ENCODE measurements at places on chromosomes 5 and 9.

GRCh38 chr9:90307167-90307833 is 335.3 kb downstream of the DIRAS2 start:
- DNase-seq, result peak; percentile 53
- H3K27ac ChIP-seq, result peak overlapping the region; percentile 86
- H3K27me3 ChIP-seq, result no peaks in the 10 kb centered on the region
- H3K4me3 ChIP-seq, result peak overlapping the region; percentile 37
- peaks cover 33% of the 10 kb centered on the region for H3K4me1 ChIP-seq

DNA sequence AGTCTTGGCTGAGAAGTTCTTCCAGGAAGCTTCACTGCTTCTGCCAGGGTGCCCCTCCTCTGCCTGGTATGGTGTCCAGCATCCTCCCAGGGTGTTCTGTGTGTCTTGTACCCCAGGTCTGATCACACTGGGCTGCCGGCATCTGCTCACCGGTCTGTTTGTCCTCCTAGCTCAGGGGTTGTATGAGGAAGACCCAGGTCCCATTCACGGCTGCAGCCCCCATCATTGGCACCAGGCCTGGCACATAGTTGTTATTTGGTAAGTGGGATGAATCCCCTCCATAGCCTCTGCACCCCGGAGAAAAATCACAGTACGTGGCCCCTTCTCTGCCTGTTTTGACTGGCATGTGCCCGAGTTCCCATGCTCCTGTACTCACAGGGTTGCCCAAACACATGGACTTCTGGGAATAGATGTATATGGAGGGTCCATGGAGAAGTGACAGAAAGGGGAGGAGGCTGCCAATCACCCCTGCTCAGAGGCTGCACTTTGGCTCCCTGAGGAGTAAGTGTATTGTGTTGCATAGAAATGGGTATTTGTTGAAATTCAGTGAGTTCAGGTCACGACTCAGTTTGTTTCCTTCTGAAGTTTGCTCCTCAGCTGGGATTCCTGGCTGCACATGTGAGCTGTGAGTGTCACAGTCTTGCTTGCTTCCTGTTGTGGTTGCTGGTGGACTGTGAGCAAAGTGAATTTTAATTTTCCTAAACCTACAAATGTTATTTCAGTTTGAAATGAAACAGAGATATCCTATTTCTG is 96.2 kb downstream of the HSPA4 start:
- peaks cover 3% of the 10 kb centered on the region for H3K4me1 ChIP-seq
- H3K4me3 ChIP-seq, result no peak overlapping the region
- no peaks in the 10 kb centered on the region for H3K36me3 ChIP-seq
- peaks cover 5% of the 10 kb centered on the region for H3K27me3 ChIP-seq
- no peak for DNase-seq
- no peak overlapping the region for H3K27ac ChIP-seq

GRCh38 chr5:83924171-83924570 is 203.5 kb upstream of the HAPLN1 start:
- peaks cover 22% of the 10 kb centered on the region for H3K4me1 ChIP-seq
- no peak overlapping the region for H3K27ac ChIP-seq
- no peak for DNase-seq
- H3K36me3 ChIP-seq, result no peaks in the 10 kb centered on the region
- no peak overlapping the region for H3K4me3 ChIP-seq

DNA sequence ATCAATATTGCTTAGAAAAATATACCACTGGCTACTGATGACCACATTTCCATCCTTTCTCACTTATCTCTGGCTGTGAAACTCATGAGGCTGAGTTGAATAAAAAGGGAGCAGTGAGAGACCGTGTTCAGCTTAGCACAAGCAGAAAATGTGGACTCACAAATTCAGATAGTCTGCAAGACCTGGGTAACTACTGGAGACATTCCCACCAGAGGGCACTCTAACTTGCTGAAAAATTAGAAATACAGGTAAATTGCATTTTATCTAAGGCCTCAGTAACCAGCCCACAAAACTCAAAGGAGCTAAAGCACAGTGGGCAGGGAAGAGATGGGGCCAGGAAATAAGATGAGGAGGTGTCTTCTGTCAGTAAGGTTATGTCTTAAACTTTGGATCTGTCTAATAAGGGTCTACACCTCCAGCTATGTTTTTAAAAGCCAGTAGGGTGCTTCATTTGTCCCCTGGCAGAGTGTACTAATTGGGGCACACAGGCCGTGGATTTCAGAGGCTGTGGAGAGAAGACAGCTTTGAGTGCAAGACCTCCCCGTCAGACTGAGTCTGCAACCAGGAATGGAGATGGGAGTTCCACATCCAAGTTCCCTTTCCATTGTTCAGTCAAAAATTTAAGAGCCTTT is 8.7 kb upstream of the NDUFB6 start:
- H3K4me3 ChIP-seq, result no peak overlapping the region
- H3K36me3 ChIP-seq, result no peaks in the 10 kb centered on the region
- no peak overlapping the region for H3K27ac ChIP-seq
- H3K27me3 ChIP-seq, result peaks cover 44% of the 10 kb centered on the region
- DNase-seq, result no peak
- peaks cover 5% of the 10 kb centered on the region for H3K4me1 ChIP-seq

GRCh38 chr9:117125531-117125930 is 289.3 kb downstream of the ASTN2 start:
- no peaks in the 10 kb centered on the region for H3K36me3 ChIP-seq
- no peaks in the 10 kb centered on the region for H3K4me1 ChIP-seq
- H3K27me3 ChIP-seq, result no peaks in the 10 kb centered on the region
- no peak overlapping the region for H3K4me3 ChIP-seq

GRCh38 chr5:175748650-175749049 is 90.8 kb downstream of the HRH2 start:
- H3K27me3 ChIP-seq, result peaks cover 56% of the 10 kb centered on the region
- no peaks in the 10 kb centered on the region for H3K36me3 ChIP-seq
- peaks cover 3% of the 10 kb centered on the region for H3K4me1 ChIP-seq
- H3K4me3 ChIP-seq, result no peak overlapping the region

GRCh38 chr5:15819617-15820016 is 319.6 kb downstream of the FBXL7 start:
- no peak overlapping the region for H3K27ac ChIP-seq
- no peak overlapping the region for H3K4me3 ChIP-seq
- H3K36me3 ChIP-seq, result peaks cover 10% of the 10 kb centered on the region
- H3K27me3 ChIP-seq, result no peaks in the 10 kb centered on the region

- no peak overlapping the region for H3K4me3 ChIP-seq
- H3K27me3 ChIP-seq, result peaks cover 1% of the 10 kb centered on the region
- no peak overlapping the region for H3K27ac ChIP-seq
Measured at GRCh38 chr9:26813247-26813646, 79.4 kb downstream of the CAAP1 start.

- DNase-seq, result no peak
- peaks cover 29% of the 10 kb centered on the region for H3K4me1 ChIP-seq
- H3K4me3 ChIP-seq, result no peak overlapping the region
- H3K36me3 ChIP-seq, result no peaks in the 10 kb centered on the region
- H3K27me3 ChIP-seq, result no peaks in the 10 kb centered on the region
Measured at GRCh38 chr5:151611127-151611775, 20.1 kb upstream of the FAT2 start.

GRCh38 chr9:77000330-77000729 is 19.1 kb upstream of the FOXB2 start:
- no peak for DNase-seq
- H3K4me3 ChIP-seq, result no peak overlapping the region
- H3K27ac ChIP-seq, result no peak overlapping the region
- H3K4me1 ChIP-seq, result no peaks in the 10 kb centered on the region
- peaks cover 35% of the 10 kb centered on the region for H3K27me3 ChIP-seq

- no peaks in the 10 kb centered on the region for H3K4me1 ChIP-seq
- peaks cover 15% of the 10 kb centered on the region for H3K27me3 ChIP-seq
- H3K27ac ChIP-seq, result no peak overlapping the region
- no peaks in the 10 kb centered on the region for H3K36me3 ChIP-seq
Measured at GRCh38 chr9:130972957-130973685, 34.1 kb upstream of the FIBCD1 start.

- no peak overlapping the region for H3K27ac ChIP-seq
- no peaks in the 10 kb centered on the region for H3K27me3 ChIP-seq
- H3K4me3 ChIP-seq, result no peak overlapping the region
Measured at GRCh38 chr5:138985683-138986082, 110.5 kb upstream of the LRRTM2 start.

DNA sequence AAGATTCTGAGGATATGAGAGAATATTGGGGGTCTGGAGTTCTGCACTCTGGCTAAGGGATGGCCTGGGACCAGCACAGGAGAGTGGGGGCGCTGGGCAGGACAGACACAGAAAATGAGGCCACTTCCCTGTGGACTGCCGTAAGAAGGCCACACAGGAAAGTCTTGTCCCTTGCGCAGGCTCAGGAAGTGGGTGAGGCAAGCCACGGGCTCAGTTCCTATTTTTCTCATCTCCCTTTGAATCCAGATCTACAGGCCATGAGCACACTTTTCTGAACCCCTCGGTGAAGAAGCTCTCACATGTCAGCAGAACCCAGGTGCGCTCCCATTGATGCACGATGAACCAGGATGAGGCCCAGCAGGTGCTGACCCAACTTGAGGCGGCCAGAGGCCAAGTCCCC is 207.4 kb downstream of the AGTPBP1 start:
- no peak overlapping the region for H3K27ac ChIP-seq
- DNase-seq, result no peak
- H3K27me3 ChIP-seq, result no peaks in the 10 kb centered on the region
- no peaks in the 10 kb centered on the region for H3K36me3 ChIP-seq
- H3K4me1 ChIP-seq, result peaks cover 8% of the 10 kb centered on the region

DNA sequence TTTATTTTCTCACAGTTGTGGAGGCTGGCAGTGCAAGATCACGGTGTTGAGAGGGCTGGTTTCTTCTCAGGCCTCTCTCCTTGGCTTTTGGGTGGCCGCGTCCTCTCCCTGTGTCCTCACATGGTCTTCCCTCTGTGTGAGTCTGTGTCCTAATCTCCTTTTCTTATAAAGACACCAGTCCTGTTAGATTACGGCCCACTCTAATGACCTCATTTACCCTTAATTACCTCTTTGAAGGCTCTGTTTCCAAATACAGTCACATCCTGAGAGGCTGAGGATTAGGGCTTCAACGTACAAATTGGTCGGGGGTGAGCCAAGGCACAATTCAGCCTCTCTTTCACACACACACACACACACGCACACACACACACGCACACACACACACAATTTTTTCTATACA is 73.0 kb downstream of the UGCG start:
- H3K36me3 ChIP-seq, result no peaks in the 10 kb centered on the region
- H3K27me3 ChIP-seq, result no peaks in the 10 kb centered on the region
- DNase-seq, result no peak
- peaks cover 8% of the 10 kb centered on the region for H3K4me1 ChIP-seq
- H3K4me3 ChIP-seq, result no peak overlapping the region

- no peak overlapping the region for H3K4me3 ChIP-seq
- no peak for DNase-seq
- no peaks in the 10 kb centered on the region for H3K27me3 ChIP-seq
- H3K4me1 ChIP-seq, result peaks cover 44% of the 10 kb centered on the region
- no peaks in the 10 kb centered on the region for H3K36me3 ChIP-seq
- H3K27ac ChIP-seq, result no peak overlapping the region
Measured at GRCh38 chr9:90330231-90330630, 312.4 kb downstream of the DIRAS2 start.

- H3K27ac ChIP-seq, result no peak overlapping the region
- peaks cover 2% of the 10 kb centered on the region for H3K27me3 ChIP-seq
- H3K4me1 ChIP-seq, result no peaks in the 10 kb centered on the region
- no peak for DNase-seq
- no peaks in the 10 kb centered on the region for H3K36me3 ChIP-seq
Measured at GRCh38 chr5:120771202-120771601, 307.1 kb downstream of the PRR16 start.

- H3K27me3 ChIP-seq, result no peaks in the 10 kb centered on the region
- no peak overlapping the region for H3K27ac ChIP-seq
- H3K36me3 ChIP-seq, result peaks cover 27% of the 10 kb centered on the region
- no peak overlapping the region for H3K4me3 ChIP-seq
Measured at GRCh38 chr9:33468215-33468730, 5.5 kb downstream of the NOL6 start.

DNA sequence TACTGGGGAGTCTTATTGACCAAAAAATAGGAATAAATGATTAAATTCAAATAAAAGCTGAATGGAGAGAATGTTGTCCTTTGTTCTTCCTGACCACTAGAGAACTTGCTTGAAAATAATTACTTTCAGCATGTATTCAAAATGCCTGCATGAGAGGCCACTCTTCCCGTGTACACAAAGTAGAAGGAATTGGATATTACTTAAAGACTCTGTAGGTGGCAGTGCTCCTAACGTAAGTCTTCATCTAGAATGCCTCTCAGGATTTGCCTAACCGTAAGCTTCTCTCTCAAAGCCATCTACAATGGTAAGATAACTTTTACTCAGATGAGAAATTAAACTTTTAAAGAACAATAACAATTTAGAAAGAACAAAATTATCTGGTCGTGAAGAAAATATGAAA is 620.0 kb upstream of the CCNG1 start:
- H3K27me3 ChIP-seq, result no peaks in the 10 kb centered on the region
- no peak for DNase-seq
- no peak overlapping the region for H3K27ac ChIP-seq
- H3K36me3 ChIP-seq, result no peaks in the 10 kb centered on the region
- H3K4me3 ChIP-seq, result no peak overlapping the region

Measured in mesothelial cell of epicardium (in vitro differentiated cells).